ENCODE measurements at places on chromosomes 3 and 15.

- DNase-seq, result no peak
Observed at GRCh38 chr3:119259821-119260220, 19.1 kb upstream of the B4GALT4 start.

DNA sequence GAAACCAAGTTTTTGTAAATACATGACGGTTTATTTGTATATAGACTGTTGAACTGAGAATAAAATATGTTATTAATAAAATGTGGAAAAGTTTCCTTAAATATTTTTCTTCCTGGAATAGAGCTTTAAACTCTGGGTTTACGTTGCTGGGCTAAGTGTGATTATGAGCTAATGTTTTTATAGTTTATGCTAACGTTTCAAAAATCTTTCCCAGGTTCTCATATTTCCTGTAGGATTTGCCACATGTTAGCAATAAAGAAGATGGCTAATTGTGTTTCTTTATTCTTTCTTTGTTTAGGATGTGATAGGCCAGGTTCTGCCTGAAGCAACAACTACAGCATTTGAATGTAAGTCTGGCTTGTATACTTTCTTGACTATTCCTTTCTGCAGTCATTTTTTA, 7.2 kb downstream of the MAP2K5 start:
- DNase-seq, result no peak

DNA sequence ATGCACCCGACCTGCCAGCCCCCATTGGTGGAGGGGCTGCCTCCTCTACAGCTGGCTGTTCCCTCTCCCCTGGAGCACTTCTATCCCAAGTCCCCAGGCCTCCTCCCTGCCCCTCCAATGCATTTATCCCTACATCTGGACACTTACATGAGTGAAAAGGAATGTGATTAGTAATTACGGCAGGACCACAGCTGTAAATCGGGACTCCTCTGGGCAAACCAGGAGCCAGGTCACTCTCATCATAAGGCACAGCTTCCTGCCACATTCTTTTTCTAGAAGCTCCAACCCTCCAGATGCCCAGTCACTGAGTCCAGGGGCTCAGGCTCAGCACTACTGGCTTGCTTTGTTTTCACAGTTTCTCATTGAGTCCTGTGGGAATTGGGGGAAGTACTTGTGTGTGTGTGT, 54.3 kb downstream of the IL20RB start:
- no peak for DNase-seq

- DNase-seq, result no peak
Observed at GRCh38 chr15:69042531-69042930, 28.0 kb downstream of the NOX5 start.

DNA sequence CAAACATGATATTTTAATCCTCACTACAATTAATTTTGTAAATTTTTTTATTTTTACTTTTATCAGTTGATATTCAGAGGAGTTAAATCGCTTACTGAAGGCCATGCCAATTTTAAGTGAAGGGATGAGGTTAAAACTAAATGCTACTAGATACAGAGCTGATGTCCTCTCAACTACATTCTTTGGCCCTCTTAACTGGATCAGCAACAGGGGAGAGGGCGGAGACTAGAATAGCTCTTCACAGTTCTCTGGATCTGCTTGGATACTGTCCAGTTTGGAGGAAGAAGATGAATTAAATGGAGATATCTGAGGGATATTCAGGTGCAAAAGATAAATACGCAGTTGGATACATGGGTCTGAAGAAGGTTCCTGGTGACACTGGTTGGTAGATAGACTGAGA, 85.6 kb upstream of the LYSMD4 start:
- no peak for DNase-seq

GRCh38 chr15:67179411-67179995, 75.0 kb downstream of the AAGAB start:
- DNase-seq, result no peak

DNA sequence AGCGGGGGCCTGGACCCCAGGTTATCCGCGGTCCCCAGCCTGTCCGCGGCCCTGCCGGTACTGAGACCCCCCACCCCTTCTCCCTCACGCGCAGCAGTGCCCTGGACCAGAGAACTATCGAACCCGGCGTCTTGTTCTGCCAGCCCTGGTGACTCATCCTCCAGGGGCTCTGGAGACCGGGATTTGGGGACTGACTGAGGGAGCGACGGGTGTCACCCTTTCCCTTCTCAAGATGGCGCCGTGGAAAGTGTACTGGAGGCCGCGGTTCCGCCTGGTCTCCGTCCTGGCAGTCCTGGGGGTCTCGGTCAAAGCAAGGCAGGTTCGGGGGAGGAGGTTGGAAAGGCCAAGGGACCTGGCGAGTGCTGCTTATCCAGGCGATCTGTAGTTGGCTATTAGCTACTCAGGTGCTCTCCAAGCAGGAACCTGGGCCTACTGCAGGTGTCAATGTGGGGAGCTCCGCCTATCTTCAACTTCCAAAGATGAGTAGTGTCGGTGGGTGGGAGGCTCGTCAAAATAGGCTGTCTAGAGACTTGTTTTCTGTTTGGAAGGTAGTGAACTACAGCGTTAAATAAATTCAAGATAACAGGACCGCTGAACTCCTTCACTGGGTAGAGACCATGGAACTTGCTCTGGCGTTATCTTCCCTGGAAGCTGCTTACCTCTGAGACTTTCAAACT, 790 bp downstream of the RAB5A start:
- DNase-seq, result no peak

- no peak for DNase-seq
Observed at GRCh38 chr15:42868683-42869082, 51.9 kb downstream of the TTBK2 start.

- DNase-seq, result no peak
Observed at GRCh38 chr3:146814601-146815315, 209.6 kb upstream of the PLSCR5 start.

- no peak for DNase-seq
Observed at GRCh38 chr3:58323529-58324390, 8.9 kb upstream of the PXK start.

DNA sequence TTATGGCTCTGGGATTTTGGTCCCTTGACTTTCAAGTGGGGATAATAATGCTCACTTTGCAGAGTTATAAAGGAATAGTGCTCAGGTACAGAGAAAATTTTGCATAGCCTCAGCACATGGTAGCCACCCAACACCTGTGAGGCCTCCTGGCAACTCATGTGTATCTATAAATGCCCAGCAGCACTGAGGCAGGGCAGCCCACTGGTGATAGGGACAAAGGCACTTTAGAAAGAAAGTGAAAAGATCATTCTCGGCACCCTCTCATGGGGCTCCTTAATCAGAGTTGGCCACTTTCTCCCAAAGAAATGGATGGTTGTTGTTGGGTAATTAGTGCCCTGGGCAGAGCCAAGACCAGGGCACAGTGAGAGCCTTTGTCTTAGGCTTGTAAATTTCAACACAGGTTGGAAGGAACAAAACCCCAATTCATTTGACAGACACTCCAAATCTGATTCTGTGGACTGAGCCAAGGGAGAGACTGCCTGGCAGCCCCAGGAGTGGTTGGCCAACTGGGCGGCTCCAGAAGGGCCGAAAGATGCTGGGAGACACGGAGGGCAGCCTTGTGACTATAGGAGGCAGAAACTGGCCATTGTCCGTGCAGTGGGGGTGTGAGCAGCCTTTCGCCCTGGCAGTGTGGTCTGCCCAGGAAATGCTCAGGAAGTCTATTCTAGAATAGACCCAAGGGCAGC, 213.2 kb upstream of the RGMA start:
- DNase-seq, result no peak

- no peak for DNase-seq
Observed at GRCh38 chr3:58679446-58679845, 12.9 kb upstream of the FAM3D start.

- DNase-seq, result no peak
Observed at GRCh38 chr3:66639809-66640356, 139.1 kb upstream of the LRIG1 start.

DNA sequence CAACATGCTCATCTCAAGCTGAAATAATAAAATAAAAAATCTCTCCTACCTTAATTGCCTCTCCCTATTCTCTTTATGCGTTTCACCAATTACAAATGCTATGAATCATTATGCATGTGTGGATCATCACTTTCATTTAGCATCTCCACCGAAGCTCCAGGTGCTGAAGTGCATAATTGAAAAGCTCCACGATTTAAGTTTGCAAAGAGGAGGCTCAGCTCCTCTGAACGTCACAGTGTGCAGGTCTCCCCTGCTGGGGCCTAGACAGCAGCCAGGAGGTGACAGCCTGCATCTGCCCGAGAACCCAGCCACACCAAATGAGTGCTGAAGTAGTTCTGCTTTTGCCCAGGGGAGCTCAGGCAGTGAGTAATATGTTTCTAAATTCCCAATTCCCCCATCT, 60.5 kb upstream of the GLCE start:
- no peak for DNase-seq

- no peak for DNase-seq
Observed at GRCh38 chr3:44511238-44511566, 33.7 kb upstream of the ZNF445 start.

DNA sequence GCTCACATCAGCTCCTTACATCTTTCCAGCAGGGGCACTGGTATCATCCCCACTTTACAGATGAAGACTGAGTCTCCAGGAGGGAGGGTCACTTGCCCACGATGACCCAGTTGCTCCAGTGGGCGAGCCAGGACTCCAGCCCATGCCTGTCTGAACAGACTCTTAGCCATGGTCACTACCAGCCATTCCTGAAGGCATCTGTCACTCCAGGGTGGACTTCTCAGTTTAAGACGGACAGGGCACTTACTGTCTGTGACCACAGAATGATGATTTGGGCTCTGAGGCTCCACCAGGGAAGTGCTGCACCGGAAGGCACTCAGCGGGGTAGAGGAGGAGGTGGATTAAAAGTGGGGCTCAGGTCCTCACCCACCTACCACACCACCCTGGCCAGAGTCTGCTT, 104.0 kb upstream of the SLC6A6 start:
- no peak for DNase-seq

GRCh38 chr15:63381301-63382204, at the start of gene CA12:
Gene CA12, minus strand, starts transcription at chr15:63381846. Its CDS starts 126 bp downstream, at chr15:63381720.
- no peak for DNase-seq

GRCh38 chr3:183161552-183162336, 790 bp downstream of the LAMP3 start:
- DNase-seq, result no peak

DNA sequence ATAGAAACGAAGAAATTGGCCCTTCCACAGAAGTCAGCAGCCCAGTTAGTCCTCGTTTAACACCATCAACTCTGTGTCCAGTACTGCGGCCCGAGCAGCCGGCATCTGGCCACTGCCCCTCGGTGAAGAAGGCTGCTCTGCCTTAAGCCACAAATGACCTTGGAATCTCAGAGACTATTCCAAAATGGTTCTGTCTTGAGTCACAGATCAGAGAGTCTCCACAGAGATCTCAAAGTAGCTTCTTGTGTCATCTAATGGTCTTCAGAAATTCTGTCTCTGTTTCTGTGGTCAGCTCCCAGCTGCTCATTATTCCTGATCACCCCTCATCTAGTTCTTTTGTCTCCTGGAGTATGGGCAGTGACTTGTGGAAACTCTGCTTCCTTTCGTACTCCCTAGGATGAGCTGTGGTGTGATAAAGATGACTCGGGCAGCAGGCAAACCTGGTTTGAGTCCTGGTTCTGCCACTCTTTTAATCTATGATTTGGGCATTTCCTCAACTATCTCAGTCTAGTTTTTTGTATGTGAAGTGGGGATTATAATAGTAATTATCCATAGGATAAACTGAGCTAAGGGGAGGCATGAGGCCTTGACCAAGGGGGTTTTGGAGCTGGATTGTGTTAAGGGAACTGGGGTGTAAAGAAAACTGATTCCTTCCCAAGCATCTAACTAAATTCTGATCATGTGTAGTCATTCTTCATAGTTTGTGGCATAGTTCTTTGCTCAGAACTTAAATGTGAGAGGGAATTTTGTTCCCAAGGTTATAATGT, 22.6 kb downstream of the CRTC3 start:
- DNase-seq, result no peak

GRCh38 chr3:30435861-30436331, 170.5 kb upstream of the TGFBR2 start:
- no peak for DNase-seq

- DNase-seq, result no peak
Observed at GRCh38 chr3:11665331-11665730, 21.6 kb upstream of the VGLL4 start.

DNA sequence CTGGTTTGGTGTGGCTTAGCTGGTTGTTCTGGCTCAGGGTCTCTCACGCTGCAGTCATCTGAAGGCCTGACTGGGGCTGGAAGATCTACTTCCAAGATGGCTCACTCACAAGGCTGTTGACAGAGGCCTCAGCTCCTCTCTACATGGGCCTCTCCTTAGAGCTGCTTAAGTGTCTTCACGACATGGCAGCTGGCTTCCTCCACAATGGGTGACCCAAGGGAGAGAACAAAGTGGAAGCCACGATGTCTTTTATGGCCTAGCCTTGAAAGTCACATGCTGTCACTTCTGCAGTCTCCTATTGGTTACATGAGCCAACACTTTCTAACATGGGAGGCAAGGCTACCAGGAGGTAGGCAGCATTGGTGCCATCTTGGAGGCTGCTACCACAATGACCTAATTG, 13.4 kb upstream of the PDE8A start:
- no peak for DNase-seq

- DNase-seq, result no peak
Observed at GRCh38 chr3:114428044-114428595, 134.3 kb downstream of the TIGIT start.

DNA sequence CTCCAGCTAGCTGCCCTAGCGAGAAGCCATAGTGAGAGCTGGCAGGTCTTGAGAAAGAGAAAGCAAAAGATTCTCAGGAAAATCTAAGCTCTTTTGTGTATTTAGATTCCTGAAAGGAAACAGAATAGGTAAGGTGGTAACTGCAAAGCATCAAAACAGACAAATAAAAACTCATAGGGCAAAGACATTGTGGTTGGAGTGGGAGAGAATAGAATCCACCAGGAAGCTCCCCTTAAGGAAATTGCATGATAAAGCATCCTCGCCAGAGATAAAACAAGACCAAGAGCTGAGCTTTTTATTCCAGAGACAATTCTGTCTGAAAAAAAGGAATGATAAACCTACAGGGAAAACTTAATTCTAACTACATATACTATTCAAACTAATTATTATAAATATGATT, 232.6 kb downstream of the SI start:
- DNase-seq, result no peak

- no peak for DNase-seq
Observed at GRCh38 chr3:48662753-48663488, at the start of gene CELSR3. Gene CELSR3, minus strand, starts transcription at chr3:48662886. Its CDS starts 252 bp downstream, at chr3:48662634.

DNA sequence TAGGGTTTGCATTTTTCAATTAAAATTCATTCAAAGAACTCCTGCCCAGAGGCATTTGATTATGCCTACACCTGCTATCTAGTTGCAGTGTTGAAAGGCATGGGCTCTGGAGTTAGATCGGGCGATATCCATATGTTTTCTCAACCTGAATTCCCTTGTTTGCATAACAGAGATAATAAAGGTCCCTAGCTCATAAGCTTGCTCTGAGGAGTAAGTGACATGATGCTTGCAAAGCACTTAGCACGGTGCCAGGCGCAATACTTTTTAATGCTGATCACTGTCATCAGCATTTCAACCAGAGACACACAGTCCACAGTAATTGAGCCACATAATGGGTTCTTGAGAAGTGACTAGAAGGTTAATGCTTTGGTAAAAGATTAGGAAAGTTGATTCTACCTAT, 106.3 kb upstream of the SAMMSON start:
- no peak for DNase-seq

GRCh38 chr3:64825404-64826120, 137.8 kb upstream of the ADAMTS9 start:
- no peak for DNase-seq

- DNase-seq, result no peak
Observed at GRCh38 chr3:87317779-87318178, 41.4 kb upstream of the POU1F1 start.
